Stimulated activated CD4-positive, alpha-beta T cell treated with anti-CD3 and anti-CD28 coated beads, Interleukin-12 subunit alpha, Interleukin-12 subunit beta, amount 100 ng/mL, for 24 hours (primary cell): ENCODE measurements at places on chromosomes 4 and X.

DNA sequence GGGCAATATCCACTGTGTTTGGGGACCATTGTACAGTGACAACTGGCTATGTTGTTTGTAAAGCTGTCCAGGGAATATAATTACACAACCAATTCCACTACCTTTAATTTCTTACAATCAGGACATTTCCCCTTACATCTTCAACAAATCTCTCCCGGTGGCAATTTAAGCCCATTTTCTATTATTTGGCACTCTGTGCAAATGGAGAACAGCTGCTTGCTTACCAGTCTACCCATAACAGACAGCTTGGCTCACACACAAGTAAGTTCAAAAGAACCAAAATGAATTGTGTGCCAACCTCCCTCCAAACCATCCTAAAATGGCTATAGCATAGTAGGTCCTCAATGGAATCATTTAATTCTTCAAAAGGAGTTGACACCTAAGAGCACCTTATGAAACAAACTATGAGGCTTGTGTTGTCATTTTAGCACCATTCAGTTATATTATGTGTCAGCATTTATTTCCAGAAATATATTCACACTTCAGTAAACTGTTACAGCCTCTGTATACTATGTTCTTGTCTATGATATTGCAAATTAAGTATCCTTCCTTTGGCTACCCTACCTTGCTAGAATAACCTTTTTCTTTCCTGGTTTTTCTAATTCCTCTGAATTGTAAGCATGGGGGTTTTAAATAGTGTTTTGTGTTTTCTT is 18.4 kb downstream of the GABRA4 start:
- no peak for DNase-seq

DNA sequence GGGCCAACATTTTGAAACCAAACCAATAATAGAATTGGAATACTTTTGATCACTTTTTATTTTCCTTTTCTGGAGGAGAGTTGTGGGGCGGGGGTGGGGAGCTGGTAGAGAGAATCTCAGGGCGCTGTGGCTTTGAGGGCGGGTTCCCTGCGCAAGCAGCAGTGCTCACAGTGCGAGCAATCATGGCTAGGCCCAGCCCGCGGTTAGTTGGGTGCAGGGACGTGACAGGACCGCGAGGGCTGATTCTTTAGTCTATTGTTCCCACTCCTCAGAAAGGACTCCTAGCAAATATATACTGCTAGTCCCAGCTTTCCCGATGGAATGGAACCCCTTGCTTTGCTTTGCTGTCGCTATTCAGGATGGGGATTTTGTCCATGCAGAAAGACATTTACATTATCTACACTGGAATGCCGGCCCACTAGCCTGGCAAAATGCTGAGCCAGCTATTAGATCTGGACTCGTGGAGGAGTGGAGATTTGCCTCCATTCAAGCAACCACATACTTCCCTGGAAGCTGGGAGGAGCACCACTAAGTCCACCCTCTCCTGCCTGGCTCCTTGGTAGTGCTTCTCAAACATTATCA is 23.9 kb upstream of the APLN start:
- no peak for DNase-seq

GRCh38 chr4:153223427-153223801 is 19.2 kb downstream of the TRIM2 start:
- DNase-seq, result no peak

DNA sequence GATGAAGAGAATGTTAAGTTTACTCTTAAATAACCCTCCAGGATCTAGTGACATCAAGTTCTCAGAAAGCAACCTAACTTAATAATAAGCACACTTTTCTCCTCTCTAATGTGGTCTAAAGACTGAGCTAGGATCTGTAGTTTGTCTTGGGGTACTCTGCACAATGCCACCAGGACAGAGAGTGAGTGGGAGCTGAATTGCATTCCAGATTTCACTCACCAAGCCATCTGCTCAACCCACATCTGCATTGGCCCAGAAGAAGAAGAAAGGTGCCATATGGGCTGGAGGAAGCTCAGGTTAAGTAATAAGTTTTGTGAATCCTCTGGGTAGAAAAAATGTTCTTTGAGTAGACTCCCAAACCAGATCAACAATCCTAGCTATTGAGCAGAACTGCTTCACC is 384.6 kb downstream of the PPP3CA start:
- no peak for DNase-seq

- DNase-seq, result no peak
Measured at GRCh38 chr4:153403726-153404125, 59.2 kb downstream of the MND1 start.

GRCh38 chr4:86032476-86033022 is 327.3 kb downstream of the MAPK10 start:
- DNase-seq, result no peak

DNA sequence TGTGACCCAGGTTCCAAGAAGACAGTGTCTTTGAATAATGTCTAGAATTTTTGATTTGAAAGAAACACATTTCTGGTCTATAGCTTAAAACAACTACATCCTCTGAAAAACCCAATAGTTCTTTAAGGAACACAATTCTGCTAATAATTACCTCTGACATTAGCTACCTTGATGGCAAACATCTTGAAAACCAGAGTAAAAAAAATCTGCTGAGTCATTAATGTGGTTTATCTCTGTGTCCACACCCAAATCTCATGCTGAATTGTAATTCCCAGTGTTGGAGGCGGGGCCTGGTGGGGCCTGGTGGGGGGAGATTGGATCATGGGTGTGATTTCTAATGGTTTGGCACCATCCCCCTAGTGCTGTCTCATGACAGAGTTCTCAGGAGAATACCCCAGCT is 1233.8 kb downstream of the NLGN4X start:
- no peak for DNase-seq

- no peak for DNase-seq
Measured at GRCh38 chrX:9542106-9542760, 77.4 kb downstream of the TBL1X start.

DNA sequence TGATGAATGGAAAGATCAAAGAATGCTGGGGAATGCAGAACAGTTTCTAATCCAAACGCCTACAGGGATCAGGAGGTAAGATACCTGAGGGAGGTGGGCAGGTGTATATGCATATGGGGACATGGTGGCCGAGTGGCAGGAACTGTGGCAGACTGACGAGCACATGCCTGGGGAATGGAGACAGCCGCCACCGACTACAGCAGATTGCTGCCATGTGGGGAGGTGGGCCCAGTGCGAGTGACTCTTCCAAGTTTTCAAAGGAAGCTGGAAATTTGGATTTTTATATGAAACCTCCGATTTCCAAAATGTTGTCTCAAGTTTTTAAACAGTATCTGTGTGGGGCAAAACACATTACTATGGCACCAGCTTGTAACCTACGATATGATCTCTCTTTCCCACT is 9.9 kb downstream of the ZNF827 start:
- no peak for DNase-seq

DNA sequence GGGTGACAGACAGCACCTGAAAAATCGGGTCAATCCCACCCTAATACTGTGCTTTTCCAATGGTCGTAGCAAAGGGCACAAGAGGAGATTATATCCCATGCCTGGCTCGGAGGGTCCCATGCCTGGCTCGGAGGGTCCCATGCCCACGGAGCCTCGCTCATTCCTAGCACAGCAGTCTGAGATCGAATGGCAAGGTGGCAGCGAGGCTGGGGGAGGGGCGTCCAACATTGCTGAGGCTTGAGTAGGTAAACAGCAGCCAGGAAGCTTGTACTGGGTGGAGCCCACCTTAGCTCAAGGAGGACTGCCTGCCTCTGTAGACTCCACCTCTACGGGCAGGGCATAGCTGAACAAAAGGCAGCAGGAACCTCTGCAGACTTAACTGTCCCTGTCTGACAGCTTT is 365.1 kb downstream of the STPG2 start:
- no peak for DNase-seq

DNA sequence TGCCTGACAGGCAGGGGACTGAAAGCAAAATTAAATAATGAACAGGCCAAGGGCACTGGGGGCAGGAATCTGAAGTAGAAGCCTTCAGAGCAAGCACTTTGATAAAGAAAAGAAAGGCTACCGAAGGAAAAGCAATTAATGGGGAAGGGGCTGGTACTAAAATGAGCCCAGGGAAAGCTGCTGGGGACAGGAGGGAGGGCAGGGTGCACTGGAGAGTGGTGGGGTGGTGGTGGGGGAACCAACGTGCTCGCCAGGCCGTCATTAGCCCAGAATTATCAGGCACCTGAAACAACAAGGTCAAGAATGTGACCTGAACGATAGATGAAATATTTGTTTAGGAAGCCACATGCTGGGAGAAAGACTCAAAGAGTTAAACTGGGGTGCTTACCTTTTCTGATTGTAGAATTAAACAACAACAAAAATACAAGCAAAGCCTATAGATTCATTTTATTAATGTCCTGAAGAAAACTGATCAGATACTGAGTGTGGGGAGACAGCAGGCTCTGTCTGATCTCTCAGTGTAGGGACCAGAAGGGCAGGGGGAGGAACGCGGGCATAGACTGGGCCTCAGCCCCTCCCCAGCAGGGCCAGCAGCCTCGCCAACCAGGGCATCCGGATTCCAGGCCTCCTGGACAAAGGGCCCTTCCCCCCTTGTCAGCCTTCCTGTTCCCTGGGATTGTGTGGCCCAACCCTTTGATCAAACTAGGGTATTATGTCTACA is 239.7 kb upstream of the KLF3 start:
- no peak for DNase-seq

GRCh38 chr4:155487210-155487609 is 110.4 kb upstream of the MAP9 start:
- DNase-seq, result no peak

- DNase-seq, result no peak
Measured at GRCh38 chr4:41069838-41070237, 144.5 kb downstream of the APBB2 start.

GRCh38 chr4:152399246-152399645 is 136.6 kb downstream of the FBXW7 start:
- no peak for DNase-seq

DNA sequence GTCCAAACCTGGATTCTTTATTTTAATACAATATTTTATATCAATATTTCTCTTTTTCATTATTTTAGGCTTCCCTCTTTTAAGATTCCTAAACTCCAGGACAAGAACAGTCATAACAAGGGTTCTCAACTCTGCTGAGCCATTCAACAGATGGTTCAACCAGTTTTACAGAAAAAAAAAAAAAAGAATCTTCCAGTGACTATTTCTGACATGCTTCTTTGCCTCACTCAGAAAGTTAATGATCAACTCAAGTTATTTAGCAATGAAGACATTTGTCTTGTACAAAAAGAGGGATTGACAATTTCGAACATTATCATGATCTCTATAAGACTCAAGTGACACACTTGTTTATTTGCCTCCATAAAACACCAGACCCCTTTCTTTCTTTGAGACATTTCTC is 282.6 kb upstream of the GRID2 start:
- no peak for DNase-seq

GRCh38 chrX:39260965-39261364 is 459.7 kb downstream of the MID1IP1 start:
- DNase-seq, result no peak

DNA sequence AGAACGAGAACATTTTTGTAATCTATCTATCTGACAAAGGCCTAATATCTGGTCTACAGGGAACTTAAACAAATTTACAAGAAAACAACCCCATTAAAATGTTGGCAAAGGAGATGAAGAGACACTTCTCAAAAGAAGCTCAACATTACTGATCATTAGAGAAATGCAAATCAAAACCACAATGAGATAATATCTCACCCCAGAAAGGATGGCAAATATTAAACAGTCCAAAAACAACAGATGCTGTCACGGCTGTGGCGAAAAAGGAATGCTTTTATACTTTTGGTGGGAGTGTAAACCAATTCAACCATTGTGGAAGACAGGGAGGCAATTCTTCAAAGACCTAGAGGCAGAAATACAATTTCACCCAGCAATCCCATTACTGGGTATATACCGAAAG is 2284.8 kb downstream of the ARAP2 start:
- no peak for DNase-seq

GRCh38 chrX:39985551-39985950 is 112.2 kb downstream of the BCOR start:
- no peak for DNase-seq

DNA sequence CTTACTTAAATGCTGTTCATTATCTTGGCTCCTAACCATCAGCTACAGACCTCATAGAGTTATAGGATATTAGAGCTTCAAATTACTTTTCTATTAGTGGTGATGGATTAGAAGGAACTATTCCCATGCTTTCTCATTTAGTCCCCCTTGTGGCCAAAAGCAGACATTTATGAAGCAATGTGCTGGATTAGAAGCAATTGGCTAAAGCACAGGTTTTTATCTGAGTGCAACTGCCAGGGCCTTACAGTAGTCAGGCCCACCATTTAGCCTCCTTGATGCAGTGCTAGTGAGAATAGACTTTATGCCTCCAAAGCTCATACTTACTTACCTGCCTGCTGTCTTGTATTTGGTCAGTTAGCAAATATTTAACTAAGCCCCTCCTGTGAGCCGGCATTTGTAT is 93.0 kb downstream of the TSPAN7 start:
- DNase-seq, result no peak

- no peak for DNase-seq
Measured at GRCh38 chrX:138856881-138857604, 145.5 kb upstream of the FGF13 start.

GRCh38 chr4:170818786-170819185 is 729.0 kb upstream of the AADAT start:
- no peak for DNase-seq

GRCh38 chrX:45628041-45628440 is 427.4 kb upstream of the DIPK2B start:
- DNase-seq, result no peak

DNA sequence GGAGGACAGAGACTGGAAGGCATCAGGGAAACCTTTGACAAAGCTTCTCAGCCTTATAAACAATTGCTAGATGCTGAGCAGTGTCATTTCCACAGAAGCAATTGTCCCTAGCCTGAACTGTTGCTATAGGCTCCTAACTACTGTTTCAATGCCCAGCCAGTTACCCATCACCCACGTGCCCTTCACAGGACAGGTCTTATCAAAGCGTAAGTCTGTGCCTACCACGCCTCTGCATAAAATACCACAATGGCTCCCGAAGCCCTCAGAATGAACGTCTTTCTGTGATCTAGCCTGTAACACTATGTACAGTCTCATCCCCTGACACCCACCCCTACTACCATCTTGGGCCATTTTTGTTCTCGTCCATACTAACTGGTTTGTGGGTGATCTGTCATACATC is 134.3 kb downstream of the STK32B start:
- DNase-seq, result no peak

GRCh38 chr4:96173756-96174155 is 333.9 kb downstream of the PDHA2 start:
- DNase-seq, result no peak

DNA sequence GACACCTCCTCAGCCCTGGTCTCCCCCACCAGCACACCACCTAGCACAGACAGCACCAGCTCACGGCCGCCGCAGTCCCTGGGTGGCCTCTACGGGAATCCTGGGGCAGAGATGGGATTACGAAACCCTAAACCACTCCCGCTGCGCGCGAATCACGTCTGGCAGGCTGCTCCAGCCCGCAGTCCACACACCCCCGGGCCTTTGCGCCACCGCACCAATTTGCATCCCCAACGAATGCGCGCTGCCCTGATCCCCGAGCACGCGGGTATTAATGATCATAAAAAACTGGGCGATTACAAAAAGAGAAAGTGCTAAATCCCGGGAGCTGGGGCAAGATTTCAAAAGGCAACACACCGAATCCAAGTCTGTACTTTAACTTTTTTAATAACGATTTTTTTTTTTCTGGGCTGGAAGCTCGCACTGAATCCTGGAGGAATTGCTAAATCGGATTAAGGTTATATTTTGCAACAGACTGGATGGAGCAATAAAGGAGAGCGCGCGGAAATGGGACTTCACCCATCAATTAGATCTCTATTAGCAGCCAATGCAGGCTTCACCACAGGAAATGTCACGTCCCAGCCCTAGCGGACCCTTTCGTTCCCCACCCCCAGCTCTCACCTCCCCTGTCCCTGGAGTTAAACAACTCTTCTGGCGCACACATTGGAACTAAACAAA is 69.8 kb upstream of the TMEM33 start:
- no peak for DNase-seq

GRCh38 chr4:95304898-95305297 is 243.9 kb downstream of the UNC5C start:
- no peak for DNase-seq
